ENCODE measurements at places on chromosomes 12 and 14.
A peak's percentile ranks its signal among the peaks of the same experiment; 100 is the strongest.

GRCh38 chr14:63603749-63604277, 37.9 kb downstream of the WDR89 start:
- DNase-seq: no peak

DNA sequence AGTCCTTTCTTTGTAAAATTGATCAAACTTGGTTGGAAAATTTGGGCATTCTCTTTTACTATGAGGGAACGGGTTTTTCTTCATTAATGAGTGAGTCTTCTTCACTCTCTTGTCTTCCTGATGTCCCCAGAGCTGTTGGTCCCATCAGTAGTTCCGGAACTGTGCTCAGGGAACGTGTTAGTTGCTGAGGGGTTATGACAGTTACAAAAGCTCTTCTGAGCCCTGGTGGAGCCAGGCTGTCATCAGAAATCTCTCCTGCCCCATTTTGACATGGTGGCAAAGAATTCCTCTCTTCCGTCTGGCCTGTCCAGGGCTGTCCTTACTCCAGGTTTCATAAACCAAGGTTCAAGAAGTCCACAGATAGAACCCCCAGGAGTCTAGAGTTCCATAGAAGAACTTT, 208.5 kb downstream of the SLC41A2 start:
- no peak for DNase-seq

GRCh38 chr12:49675137-49675536, 32.1 kb downstream of the FMNL3 start:
- DNase-seq: no peak

DNA sequence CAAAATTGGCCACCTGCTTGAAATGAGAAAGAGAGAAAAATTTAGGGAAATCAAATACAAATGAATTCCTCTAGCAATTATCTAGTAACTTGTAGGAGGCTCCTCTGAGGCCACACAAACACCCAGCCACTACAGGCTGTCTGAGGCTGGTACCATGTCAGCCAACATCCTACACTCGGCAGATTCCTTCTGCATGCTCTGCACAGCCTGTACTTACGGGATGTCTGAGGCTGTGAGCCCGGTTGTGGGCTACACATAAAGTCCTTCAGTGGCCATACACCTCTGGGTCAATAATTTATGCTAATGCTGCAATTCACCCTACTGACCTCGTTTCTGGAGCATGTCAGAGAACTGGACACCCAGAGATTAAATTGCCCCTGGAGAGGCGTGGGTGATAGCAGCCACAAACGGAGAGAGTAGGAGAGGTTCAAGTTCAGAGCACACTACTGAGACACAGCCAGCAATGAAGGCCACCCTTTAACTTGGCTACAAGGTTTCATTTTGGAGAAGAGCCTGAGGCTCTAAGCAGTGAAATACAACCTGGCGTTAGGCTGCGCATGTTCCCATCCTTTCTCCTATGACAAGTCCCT, 28.9 kb downstream of the WSCD2 start:
- DNase-seq: no peak

GRCh38 chr12:89245090-89245489, 107.2 kb downstream of the DUSP6 start:
- DNase-seq: no peak

- no peak for DNase-seq
These were observed 13.1 kb downstream of the NKX2-1 start for GRCh38 chr14:36506732-36507614.

- no peak for DNase-seq
These were observed 3.2 kb downstream of the CRIP2 start for GRCh38 chr14:105477660-105478397.

GRCh38 chr12:2013527-2014223, 9.4 kb upstream of the DCP1B start:
- DNase-seq: no peak

GRCh38 chr12:76032043-76032981, 736 bp upstream of the PHLDA1 start:
- peak; percentile 22 for DNase-seq

- DNase-seq: peak; percentile 75
These were observed at the start of gene CPM for GRCh38 chr12:68932961-68933893. CPM (minus strand) TSS chr12:68933171; CDS start chr12:68932837, 334 bp downstream.

DNA sequence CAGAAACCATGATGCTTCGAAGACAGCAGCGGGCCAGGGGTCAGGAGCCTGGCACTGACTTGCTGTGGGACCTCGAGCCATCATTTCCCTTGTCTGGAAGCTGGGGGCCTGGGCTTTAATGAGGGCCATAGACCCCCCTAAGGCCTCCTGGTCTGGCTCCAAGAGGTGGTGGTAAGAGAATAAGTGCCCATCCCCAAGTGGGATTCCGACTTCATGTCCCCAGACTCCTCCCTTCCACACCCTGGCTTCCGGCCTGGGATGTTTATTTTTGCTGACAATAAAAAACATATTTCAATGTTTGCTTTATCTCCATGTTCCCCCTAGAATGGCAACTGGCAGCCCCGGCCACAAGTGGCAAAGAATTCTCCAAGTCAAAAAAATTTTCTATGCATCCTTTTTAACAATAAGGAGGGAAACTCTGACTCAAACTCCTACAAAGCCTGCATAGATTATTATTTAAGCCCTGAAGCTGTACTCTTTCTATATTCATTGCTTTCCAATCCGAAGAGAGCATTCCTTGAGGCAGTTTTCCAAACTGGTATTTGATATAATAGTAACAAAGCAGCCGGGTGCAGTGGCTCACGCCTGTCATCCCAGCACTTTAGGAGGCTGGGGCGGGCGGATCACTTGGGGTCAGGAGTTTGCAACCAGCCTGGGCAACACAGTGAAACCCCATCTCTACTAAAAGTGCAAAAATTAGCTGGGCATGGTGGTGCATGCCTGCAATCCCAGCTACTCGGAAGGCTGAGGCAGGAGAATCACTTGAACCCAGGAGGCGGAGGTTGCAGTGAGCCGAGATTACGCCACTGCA, 84.0 kb downstream of the ITPK1 start:
- DNase-seq: no peak

GRCh38 chr14:90813442-90813841, 2.8 kb downstream of the TTC7B start:
- no peak for DNase-seq

- no peak for DNase-seq
These were observed 27.1 kb upstream of the LUM start for GRCh38 chr12:91138337-91138920.

- DNase-seq: no peak
These were observed 339.8 kb downstream of the PCNX1 start for GRCh38 chr14:71247106-71247505.

DNA sequence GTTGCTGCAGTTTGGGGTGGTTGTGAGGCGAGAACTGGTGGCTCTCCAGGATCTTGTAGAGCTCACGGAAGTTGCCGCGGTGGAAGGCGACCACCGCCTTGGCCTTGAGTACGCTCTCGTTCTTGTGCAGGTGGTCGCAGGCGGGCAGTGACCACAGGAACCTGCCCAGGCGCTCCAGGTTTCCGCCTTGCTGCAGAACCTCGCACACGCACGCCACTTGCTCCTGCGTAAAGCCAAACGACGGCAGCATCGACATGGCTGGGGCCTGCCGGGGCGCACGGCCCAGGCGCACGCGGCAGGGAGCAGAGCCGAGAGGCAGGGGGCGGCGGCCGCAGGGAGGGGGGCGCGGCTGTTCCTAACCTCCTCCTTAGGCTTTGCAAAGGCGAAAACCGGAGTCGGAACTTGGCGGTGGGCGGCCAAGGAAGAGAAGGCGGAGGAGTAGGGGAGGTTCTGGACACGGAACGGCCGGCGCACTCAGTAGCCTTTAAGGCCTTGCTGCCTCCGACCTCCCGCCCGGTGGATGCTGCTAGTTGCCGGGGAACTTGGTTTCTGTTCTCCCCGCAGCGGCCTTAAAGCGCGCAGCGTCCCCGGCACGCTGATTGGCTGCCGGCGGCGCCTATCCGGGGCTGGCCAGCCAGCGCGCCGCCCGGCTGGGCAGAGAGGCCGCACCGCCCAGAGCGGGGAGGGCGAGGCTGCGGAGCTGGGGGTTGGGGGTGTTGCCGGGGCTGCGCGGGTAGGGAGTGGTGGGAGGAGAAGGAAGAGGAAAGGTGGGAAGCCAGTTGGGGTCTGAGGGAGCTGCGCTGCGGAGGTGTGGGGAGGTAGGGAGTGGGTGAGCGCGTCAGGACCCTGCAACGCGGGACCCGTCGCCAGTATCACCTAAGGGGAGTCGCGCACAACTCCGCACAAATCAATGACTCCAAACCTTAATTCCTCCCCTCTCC, at the start of gene SIX1:
Gene SIX1 (minus strand): TSS at position 544 of the 941 bp plus-strand sequence. CDS start 288 bp downstream, at position 256.
- DNase-seq: peak; percentile 14

- no peak for DNase-seq
These were observed 80.3 kb upstream of the SRRM4 start for GRCh38 chr12:118900993-118901392.

DNA sequence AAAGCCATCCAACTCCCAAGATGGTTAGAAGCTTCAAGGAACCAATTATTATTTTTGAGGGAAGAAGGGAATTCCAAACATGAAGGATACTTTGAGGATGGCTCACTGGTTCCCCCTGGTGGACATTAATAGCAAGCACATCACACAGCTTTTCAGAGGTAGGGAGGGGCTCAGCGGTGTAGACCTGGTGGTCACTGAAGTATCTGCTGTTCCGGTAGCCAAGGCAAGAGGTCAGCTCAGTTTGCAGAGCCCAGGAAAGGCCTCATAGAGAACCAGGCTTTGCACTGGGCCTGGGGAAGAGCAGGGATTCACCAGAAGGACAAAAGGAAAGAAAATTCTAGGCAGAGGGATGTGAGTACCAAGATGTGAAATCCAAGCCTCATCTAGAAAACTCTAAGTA, 118.7 kb downstream of the KSR2 start:
- DNase-seq: no peak

- no peak for DNase-seq
These were observed 138.1 kb upstream of the BMP4 start for GRCh38 chr14:54094765-54095164.

DNA sequence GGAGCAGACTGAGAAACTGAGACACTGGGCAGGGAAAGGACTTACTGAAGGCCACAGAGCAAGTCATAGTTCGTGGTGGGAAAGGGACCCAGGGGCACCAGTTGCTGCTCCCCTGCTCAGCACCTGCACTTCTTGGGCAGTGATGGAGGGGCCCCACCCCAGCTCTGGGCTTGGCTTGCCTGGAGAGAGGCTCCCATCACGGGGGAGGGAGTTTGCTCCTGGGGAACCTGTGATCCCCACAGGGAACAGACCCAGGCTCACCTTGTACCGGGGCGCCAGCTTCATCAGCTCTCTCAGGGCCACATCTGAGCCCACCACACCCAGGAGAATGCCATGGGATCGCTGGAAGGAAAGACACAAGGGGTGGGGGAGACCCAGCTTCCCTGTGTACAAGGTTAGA, 39.8 kb downstream of the CACNA2D4 start:
- no peak for DNase-seq

GRCh38 chr12:5507944-5508343, 76.0 kb downstream of the NTF3 start:
- DNase-seq: no peak

GRCh38 chr12:14260011-14260993, 105.2 kb upstream of the ATF7IP start:
- DNase-seq: peak; percentile 73

DNA sequence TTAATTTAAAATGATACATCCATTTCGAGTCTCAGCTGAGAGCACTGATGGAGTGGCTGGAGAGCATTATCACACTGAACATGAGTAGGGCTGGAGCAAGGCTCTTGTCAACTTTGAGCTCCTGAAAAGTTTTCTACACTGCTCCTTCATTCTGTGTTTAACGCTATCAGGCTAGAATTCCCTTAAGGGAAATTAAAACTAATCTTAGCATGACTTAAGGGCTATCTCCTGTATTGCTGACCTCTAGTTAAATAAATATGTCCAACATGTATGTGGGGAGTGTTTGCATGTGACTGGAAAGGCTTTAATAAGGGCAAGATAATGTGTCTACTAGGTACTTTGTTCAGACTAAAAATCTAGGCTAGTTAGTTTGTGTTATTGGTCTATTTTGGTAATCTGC, 116.7 kb upstream of the CAND1 start:
- no peak for DNase-seq

- no peak for DNase-seq
These were observed 92.5 kb downstream of the DPF3 start for GRCh38 chr14:72801381-72801812.

GRCh38 chr14:95475540-95476240, 40.8 kb downstream of the SYNE3 start:
- no peak for DNase-seq

DNA sequence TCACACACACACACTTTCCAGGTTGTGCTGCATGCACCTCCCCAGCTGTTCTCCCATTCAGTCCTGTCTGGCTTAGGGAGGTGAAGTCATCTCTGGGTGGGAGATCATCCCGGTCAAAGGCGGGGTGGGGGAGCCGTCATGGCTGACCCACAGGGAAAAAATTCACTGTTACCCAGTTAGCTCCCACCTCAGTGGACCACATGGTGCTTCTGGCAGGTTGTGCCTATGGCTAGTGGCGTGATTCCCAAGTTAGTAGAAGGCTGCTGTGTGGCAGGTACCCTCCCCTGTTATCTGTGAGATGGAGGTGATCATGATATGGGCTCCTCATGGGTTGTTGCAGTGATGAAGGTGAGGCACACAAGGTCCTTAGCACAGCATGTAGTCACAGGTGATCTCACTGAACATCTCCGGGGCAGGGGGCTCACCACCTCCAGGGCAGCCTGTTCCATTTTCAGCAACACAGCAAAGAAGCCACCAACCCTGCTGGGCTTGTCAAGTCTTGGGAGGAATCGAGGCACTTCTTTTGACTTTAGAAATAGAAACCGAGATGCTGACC, 154.9 kb upstream of the CCND2 start:
- no peak for DNase-seq

DNA sequence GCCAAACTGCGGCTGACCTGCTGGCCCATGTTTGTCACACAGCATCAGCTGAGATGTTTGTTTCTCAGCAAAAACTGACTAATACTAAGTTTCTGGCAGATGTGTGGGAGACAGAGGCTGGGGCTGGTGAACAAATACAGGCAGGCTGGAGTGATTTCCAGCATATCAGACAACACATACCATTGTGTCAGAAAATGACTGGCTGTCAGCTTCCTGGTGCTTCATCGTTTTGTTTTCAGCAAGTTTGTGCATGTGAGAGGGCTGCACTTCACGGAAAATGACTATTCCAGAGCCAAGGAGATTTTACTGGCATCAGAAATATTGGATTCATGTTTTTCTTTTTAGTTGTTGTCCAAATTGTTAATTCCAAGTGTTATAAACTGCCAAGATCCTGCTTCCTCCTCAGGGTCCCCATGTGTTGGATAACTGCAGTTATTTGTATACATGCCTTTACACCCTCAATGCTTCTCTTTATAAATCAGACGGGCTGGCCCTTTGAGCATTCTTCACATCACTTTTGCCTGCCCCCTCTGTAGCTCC, 145.7 kb downstream of the GALC start:
- no peak for DNase-seq

- DNase-seq: no peak
These were observed 468.9 kb upstream of the LRFN5 start for GRCh38 chr14:41137741-41138140.

- no peak for DNase-seq
These were observed 180.8 kb upstream of the NTF3 start for GRCh38 chr12:5251092-5251491.

DNA sequence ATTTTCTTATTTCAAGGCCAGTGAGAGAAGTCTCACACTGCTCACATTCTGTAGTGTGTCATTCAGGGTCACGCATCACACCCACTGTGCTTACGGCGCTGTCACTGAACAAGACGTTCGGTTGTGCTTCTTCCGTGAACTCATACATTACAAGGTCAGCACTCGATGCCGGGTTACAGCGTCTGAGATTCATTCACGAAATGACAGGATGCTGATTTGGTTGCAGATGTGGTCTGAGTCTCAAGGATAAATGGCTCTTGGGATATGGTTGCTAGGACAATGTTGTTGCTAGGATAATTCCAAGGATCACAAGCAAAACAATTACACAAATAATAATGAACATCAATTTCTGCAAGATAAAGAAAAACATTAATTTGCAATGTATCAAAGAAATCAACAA, 47.4 kb downstream of the STX2 start:
- no peak for DNase-seq

Data from hippocampal formation (tissue), 2 donors.